ENCODE measurements at places on chromosomes 3 and 15.

DNA sequence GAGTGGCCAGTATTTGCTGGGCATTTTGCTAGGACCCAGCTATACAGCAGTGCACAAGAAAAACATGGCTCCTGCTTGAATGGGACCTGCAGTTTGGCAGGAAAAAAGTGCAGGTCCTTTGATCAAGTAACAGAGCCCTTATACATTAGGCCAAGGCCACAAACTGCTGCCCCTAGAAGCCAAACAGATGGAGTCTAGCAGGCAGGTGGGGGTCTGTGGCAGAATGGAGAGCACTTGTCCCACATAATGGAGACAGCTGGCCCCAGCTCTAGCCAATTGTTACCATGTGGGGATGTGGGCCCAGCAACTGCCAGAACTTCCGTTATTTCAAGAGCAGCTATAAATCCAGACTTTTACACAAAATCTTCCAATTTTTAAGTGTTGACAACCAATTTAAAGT, 79.3 kb downstream of the SHQ1 start:
- DNase-seq, result no peak

DNA sequence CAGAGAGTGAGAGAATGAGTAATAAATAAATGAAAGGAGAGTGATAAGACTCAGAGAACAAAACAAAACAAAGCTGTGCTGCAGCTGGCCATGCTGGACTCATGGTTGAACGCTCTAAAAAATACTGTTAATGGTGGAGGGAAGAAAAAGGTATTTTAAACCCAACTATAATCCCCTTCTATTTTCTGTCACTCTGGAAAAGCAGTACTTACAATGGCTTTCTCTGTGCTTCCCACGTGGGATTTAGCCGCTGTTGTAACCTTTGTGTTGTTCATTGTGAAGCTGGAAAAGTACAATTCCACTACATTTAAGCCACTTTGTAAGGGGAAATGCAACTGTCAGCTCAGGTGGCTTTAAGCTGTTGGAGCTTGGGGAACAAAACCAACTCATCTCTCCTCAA, 917.7 kb downstream of the IGSF11 start:
- DNase-seq, result no peak

GRCh38 chr15:85002517-85002916, 20.9 kb downstream of the PDE8A start:
- DNase-seq, result no peak

- DNase-seq, result peak; percentile 53
Measured at GRCh38 chr3:172449466-172450149, 1.4 kb upstream of the GHSR start.

GRCh38 chr15:55168350-55168974, 28.3 kb downstream of the RSL24D1 start:
- peak; percentile 71 for DNase-seq

- no peak for DNase-seq
Measured at GRCh38 chr15:83292317-83292716, 7.9 kb upstream of the BNC1 start.

GRCh38 chr3:102078854-102079808, 229.8 kb downstream of the NFKBIZ start:
- DNase-seq, result no peak

- no peak for DNase-seq
Measured at GRCh38 chr3:55598224-55598623, 111.1 kb upstream of the WNT5A start.

DNA sequence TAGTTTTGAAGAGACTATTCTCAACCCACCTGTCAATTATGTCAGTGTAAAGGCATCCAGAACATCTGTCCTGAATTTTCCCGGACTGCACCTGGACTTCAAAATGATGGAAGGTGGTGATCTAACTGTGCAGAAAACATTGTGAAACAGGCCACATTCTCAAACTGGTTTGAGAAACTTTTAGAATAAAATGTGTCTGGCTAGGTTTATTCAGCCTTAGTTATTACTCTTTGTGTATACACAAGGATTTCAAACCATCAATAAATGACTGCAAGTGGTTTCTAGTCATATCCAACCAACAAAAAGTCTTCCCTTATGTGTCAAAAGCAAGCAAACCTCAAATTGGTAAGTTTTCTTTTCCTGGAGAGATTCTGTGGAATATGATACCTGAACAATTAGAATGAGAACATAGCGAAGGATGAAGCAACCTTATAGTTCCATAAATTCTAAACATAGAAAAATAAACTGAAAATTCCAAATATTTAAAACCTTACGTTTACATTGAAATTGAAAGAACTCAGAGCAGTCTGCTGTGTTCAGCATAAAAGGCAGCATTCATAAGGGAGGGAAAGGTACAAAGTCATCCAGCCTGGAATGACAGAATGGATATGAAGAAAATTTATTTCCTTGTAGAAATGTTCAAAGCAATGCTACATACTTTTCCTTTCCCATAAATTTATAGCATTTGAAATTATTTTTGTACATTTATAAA, 306.6 kb upstream of the TGFBR2 start:
- no peak for DNase-seq

- peak; percentile 62 for DNase-seq
Measured at GRCh38 chr3:172138792-172139507, 99.6 kb downstream of the FNDC3B start.

GRCh38 chr3:4948395-4948794, 30.8 kb upstream of the BHLHE40 start:
- DNase-seq, result no peak

GRCh38 chr3:150114873-150115540, 144.3 kb upstream of the PFN2 start:
- DNase-seq, result no peak

- no peak for DNase-seq
Measured at GRCh38 chr15:69026355-69026754, 11.9 kb downstream of the NOX5 start.

DNA sequence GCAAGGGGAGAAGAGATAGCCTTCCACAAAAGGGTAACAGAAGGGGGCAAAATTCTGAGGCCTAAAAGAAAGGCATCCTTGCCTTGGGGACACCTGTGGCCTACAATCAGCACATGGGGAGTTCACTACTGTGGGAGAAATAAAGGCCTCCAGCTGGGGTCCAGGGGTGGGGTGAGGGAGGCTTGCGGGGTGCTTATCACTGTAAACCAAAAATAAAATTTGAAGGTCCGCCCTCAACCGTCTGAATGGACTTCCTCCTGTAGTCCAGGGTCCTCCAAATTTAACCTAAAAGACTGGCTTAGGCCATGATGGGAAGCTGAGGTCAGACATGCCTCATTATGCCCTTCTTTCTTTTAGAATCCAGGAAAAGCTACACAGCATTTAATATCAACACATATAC, 2.1 kb upstream of the POLR2M start:
- peak; percentile 43 for DNase-seq

DNA sequence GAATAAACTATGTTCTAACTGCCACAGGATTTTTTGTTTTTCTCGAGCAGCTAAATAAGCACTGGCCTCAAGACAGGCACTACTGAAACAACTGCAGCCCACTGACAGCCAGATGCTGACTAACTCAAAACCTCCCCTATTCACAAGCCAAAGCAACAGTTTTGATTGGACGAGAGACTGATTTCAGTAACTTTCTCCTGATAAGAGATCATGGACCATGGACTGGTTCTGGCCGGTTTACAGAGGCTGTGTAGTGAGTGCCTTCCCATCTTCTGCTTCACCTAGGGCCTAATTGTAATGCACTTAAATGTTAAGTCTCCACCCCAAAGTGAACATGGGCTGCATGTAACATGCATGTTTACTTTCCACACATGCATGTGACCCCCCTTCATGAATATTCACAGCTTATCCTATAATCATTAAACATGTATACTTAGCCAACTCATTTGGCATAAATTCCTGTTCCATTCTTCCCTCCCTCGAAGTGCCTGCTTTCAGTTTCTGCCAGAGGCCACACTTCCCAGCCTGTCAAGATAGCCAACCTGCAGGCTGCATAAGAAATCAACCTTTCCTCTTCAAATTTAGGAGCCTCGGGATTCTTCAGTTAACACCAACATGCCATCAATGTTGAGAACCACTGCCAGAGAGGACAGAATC, 108.2 kb downstream of the ULK4 start:
- DNase-seq, result no peak

DNA sequence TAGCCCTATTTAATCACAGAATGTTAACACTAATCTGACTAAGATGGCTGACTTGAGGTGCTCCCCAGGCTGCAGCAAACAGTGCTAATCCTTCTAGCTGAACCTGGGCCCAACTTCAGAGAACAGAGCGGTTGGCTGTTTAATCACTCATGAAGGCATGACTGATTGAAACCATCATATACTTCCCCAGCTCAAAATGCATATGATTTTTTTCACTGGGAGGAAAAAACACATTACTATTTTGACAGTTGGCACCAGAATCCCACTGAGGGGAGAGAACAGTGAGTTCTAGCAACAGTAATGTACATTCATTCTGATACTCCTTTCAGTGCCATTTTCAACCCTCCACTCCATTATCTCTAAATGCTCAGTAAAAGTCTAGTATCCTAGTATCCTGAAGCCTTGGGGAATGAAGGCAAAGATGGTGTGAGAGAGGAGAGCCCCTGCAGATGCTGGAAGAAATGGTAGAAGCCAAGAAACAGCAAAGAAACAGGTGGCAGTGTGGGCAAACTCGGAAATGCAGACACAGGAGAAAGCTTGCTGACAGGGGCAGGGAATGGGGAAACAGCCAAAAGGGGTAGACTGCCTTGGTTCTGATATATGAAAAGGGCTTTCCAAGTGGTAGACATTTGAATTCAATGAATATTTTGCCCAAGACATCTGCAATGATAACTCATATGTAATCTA, 34.4 kb upstream of the CASR start:
- no peak for DNase-seq

- no peak for DNase-seq
Measured at GRCh38 chr3:111506435-111506834, 35.6 kb upstream of the CD96 start.

GRCh38 chr3:182487143-182487542, 306.2 kb upstream of the ATP11B start:
- DNase-seq, result no peak

DNA sequence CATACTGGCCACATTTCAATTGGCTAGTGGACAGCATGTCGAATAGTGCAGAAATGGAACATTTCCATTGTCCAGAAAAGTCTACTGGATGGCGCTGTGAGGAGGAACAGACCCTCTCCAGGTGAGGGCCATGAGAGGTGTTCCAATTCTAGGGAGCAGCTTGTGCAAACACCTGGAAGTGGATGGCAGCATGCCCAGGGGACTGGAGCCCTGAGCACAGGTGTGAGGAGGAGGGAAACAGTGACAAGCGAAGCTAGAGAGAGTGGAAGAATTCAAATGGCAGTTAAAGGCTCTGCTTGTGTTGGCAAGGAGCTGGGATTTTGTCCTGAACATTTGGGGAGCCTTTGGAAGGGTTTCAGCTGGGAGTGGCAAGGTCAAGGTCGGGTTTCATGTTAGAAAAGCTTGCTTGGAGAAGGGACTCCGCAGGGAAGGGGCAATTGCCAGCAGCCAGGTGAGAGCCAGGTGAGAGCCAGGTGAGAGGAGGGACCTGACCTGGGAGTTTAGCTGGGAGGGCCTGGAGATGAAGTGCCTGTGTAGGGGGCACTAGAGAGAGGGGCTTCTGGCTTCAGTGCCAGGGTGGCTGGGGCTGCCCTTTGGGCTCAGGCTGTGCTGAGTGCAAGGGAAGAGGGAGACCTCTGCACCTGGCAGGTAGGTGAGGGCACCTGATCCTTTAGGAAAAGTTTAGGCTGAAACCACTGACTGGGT, 93.8 kb downstream of the LINGO1 start:
- no peak for DNase-seq

DNA sequence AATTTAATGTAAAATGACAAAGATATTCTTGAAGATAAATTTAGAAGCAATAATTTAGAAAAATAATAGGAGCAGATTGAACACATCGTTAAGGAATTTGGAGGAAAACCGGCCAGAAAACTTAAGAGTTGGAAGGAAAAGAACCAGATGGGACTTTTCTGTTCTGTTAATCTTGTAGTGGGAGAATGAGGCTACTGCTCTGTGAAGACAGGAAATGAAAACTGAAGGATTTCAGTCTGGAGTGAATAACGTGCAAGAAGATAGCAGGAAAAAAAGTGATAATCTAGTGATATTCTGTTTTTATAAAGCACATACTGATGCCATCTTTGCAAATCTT, 74.2 kb downstream of the DPPA2 start:
- DNase-seq, result no peak

GRCh38 chr3:60979461-60980341, 271.6 kb downstream of the FHIT start:
- no peak for DNase-seq

DNA sequence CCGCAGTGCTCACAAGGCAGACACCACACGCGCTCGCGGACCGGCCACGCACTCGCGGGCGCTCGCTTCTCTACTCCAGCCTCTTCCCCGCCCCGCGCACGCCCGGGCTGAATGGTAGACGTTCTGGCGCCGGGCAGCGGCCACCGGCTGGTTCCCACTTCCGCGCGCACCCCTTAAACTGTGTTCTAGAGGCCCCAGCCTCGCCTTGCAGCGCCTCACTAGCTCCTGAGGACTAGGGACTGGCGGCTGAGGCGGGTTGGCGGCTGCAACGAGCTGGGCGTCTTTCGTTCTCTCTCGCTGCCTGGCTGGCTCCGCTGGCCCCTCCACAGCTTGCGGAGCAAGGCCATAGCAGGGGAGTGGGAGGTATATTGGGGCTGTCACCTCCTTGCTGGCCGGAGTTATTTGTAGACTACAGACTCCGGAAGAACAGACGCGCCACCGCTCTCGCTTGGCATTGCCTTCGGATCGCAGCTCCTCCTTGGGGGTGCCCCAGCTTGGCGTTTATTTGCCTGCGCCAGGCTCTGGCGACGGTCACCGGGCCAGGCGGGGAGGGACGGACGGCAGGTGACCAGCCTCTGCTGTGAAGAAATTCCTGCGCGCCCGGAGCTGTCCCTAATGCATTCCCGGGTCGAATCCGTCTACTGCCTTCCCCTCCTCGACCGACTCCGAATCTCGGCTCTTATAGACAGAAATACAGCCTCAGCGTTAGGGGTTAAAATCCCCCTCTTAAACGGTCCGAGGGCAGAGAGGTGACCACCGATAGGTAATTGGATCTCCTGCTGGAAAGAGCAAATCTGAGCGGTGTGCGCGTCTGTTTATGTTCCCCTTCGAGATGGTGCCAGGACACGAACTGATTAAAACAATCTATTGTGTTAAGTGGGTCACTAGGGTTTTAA, 1.3 kb downstream of the GREM1 start:
- no peak for DNase-seq

DNA sequence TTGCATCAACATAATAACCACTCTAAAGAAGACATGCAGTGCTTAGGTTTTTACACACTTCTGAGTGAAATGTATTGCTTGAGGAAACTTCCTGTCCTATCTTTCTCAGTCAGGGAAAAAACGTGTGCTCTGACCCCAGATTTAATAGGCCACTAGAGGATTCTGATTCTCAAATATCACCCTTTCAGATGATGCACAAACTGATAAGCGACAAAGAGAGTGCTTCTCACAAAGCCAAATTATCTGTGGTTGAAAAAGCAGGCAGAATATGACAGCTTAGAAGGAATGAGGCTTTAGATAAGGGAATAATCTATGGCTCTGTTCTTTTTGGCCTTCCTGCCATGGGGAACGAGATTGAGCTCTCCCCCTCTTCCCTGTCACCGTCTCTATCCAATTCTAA, 583.4 kb upstream of the SGO1 start:
- no peak for DNase-seq

DNA sequence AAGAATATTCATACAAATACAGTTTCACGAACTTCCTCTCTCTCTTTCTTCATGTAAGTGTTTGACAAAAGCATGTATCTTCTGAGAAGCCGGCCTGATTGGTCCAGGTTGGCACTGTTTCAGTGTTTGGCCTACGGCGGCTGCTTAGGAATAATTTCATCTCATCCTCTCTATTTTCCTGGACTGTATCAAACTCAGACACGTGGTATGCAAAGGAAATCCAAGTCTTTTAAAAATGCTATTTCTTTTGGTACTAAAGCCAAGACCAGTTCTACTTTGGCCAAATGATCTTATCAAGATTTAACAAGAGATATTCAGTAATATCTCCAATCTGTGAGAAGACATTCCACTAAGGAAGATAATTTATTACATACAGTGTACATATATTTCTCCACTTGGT, 152.8 kb downstream of the TIGIT start:
- no peak for DNase-seq
